ENCODE measurements at places on chromosomes 2 and 18.

DNA sequence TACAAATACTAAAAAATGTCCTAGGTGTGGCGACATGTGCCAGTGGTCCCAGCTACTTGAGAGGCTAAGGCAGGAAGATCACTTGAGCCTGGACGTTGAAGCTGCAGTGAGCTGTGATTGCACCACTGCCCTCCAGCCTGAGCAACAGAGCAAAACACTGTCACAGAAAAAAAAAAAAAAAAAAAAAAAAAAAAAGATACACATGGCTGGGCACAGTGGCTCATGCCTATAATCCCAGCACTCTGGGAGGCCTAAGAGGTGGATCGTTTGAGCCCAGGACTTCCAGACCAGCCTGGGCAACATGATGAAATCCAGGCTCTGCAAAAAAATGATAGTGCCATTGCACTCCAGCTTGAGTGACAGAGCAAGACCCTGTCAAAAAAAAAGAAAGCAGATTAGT, 13.7 kb downstream of the KANSL1L start:
- no peak for DNase-seq

GRCh38 chr18:4399929-4400328, 55.2 kb downstream of the DLGAP1 start:
- no peak for DNase-seq

DNA sequence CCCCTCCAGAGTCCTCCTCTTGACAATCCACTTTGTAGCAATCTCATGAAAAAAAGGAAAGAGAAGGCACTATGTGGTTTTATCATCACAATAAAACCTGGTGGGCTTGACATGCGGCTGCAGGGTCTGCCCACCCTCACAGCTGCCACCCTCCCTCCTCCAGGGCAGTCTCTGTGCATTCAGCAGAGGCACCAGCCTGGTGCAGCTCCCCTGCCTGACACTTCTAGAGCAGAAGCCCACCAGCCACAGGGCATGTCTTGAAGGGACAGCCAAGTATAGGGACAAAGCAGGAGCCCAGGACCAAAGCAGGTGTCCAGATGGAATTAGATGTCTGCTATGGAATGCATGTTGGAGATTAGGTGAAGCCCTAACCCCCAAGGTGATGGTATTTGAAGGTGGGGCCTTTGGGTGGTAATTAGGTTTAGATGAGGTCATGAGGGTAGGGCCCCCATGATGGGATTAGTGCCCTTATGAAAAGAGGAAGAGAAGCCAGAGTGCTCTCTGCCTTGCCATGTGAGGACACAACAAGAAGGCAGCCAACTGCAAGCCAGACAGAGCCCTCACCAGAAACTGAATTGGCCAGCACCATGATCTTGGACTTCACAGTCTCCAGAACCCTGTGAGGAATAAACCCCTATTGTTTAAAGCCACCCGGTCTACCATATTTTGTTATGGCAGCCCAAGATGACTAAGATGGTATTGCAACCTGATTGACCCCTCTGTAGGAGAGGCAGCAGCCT, 86.9 kb downstream of the MCFD2 start:
- DNase-seq, result no peak

DNA sequence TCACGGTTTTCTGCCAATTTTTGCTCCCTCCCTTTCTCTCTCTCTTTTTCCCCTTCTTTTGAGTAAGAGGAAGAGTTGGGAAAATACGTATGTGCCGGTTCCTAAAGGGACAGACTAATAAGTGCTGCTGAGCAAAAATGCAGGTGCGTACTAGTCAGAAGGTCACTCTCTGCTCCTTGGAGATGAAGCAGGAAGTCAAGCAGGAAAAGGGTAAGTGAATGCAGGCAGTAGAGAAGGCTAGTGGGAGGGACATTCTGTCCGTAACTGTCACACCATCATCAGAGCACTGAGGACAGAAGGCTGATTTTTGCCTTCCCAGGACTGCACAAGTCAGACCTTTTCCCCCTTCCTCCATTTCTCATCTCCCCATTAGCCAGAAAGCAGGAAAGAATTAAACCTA, 105.7 kb downstream of the CDH2 start:
- no peak for DNase-seq

DNA sequence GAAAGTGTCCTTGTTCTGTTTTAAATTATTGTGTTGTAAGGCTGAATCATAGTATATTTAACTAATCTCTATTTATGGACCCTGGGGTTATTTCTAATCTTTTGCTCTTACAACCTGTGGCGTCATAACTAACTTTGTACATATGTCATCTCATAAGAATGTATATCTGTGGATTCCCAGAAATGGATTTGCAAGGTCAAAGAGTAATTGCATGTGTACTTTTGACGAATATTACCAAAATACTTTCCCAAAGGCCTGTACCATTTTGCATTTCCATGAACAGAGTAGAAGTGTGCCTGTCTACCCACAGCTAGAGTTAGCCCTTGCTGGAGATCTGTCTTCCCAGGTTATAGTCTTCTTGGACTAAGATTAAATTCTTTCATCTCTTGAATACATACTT, 42.8 kb downstream of the SEMA4F start:
- DNase-seq, result no peak

DNA sequence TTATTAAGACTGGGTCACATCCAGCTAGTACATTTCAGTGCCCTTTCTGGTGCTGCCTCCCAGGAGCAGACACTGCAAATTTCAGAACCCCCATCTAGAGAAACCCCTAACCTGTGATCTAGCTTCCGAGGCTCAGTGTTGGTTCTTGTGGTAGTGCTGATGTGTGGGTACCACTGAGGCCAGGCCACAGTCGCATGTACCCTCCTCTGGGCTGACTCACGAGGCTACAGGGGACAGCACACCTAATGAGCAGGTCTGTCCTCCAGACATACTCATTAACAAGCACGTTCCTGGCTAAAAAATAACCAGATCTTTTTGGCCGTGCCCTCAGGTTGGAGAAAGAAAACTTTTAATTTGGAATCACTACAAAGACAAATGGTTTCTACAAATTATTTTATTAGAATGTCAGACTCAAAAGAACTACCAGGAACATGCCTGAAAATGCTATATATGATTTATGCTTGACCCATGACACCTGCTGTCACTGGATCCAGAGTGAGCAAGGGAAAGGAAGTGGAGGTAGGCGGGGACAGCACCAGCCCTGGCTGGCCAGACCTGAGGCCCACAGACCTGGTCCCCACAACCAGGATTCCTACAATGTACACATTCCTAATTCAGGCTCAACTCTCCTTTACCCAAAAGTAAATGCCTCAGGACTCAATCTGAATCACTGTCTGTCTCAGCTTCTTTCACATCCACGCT, 8.5 kb downstream of the CIAO1 start:
- no peak for DNase-seq

DNA sequence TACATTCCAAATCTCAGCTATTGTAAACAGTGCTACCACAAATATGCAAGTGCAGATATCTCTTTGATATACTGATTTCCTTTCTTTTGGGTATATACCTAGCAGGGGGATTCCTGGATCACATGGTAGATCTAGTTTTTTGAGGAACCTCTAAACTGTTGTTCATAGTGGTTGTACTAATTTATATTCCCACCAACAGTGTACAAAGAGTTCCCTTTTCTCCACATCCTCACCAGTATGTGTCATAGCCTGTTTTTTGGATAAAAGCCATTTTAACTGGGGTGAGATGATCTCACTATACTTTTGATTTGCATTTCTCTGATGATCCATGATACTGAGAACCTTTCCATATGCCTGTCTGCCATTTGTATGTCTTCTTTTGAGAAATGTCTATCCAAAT, 6.3 kb upstream of the CCNT2 start:
- no peak for DNase-seq

DNA sequence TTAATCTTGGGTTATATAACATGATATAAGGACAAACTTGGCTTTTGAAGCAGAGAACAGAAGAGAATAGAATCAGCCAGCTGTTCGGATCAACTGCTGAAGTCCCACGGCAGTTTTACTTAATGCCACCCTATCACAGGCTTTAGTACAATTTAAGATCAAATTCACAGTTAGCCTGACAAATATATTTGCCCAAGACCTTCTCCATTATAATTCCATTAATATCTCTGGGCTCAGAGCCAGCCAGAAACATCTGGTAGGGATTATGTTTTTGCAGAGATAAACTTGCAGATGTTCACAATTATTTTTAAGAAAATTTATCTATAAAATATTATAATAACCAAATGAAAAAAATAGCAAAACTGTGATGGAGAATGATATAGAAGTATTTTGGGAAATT, 381.4 kb downstream of the RAD51AP2 start:
- DNase-seq, result no peak

DNA sequence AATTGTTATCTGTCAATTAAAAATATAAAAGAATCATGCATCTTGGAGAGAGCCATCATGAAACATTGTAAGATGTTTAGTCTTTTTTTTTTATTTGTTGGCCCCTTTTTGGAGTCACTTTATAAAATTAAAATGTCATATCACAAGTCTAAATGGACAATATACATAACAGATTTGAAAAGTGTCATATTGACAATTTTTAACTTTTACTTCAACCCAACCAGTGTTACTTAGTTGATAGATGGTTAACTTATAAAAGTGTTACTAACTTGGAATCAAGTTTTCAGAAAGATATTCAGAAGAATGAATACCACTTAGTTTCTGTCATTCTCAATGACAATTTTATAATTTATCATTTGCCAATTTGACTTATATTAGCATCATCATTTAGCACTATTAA, 218.3 kb downstream of the OTX1 start:
- DNase-seq, result no peak

GRCh38 chr2:170152421-170152820, 25.5 kb upstream of the MYO3B start:
- DNase-seq, result no peak

DNA sequence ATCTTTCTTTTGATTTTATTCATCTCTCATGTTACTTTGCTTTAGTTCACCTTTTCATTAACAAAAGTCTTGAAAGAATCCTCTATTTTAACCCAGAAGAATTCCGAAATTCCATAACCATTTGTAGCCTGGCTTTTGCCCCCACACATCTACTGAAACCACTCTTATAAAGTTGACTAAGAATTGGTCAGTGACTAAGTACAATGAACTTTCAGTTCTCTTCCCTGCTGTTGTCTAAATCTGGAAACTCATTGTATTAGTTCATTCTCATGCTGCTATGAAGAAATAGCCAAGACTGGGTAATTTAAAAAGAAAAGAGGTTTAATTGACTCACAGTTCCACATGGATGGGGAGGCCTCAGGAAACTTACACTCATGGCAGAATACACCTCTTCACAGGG, 49.9 kb upstream of the PNPT1 start:
- DNase-seq, result no peak

- DNase-seq, result no peak
Observed at GRCh38 chr18:76260941-76261472, 234.0 kb downstream of the ZNF516 start.

- DNase-seq, result no peak
Observed at GRCh38 chr2:166163775-166164174, 36.0 kb upstream of the SCN1A start.

DNA sequence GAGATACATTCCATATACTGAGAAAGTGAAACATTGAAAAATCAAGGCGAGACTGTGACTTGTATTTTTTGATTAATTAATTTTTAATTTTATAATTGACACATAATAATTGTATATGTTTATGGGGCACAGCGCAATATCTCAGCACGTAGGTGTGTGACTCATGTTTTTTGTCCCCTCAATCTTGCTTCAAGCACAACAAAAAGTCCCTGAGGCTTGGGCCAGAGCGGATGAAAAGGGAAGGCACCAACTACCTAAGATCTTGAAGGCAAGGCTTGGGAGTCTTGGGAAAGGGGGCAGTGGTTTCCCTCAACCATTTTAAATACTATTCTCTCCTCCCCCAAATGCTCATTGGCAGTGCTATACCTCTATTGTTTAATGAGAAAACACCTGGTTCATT, 9.9 kb downstream of the SGPP2 start:
- no peak for DNase-seq

DNA sequence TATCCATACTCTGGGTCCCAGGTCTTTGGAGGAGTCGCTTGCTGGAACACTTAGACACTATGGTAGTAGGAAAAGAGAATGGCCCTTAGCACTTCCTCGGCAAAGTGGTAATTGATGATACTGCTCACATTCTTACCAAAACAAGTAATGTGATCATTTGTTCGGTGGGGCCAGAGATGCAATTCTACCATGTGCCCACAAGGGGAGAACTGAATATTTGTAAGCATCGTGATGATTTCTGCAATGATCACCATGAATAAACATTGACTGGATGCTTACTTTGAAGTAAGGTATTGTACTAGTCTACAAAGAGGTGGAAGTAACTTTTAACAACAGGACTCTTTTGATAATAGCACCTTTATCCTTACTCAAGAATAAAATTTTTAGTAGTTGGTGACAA, 109.7 kb downstream of the CD8B2 start:
- no peak for DNase-seq

- DNase-seq, result no peak
Observed at GRCh38 chr2:75844651-75845050, 133.9 kb upstream of the GCFC2 start.

DNA sequence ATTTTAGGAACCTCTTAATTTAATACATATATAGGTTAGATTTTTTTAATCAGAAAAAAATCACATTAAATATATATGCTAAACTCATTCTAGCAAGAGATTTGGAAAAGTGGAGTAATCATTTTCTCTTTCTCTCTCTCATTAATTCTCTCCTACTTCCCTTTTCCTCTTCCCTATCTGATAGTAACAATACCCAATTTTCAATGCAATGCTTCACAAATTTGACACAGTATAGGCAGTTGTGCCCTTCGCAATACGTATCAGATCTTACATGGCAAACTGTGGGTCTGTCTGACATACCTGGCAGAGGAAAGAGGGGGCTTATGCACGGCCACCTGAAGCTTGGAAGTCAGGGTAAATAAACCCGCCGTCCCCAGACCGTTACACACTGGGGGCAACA, 444.3 kb downstream of the NBAS start:
- no peak for DNase-seq

- no peak for DNase-seq
Observed at GRCh38 chr18:49725809-49726674, 87.3 kb downstream of the ACAA2 start.

DNA sequence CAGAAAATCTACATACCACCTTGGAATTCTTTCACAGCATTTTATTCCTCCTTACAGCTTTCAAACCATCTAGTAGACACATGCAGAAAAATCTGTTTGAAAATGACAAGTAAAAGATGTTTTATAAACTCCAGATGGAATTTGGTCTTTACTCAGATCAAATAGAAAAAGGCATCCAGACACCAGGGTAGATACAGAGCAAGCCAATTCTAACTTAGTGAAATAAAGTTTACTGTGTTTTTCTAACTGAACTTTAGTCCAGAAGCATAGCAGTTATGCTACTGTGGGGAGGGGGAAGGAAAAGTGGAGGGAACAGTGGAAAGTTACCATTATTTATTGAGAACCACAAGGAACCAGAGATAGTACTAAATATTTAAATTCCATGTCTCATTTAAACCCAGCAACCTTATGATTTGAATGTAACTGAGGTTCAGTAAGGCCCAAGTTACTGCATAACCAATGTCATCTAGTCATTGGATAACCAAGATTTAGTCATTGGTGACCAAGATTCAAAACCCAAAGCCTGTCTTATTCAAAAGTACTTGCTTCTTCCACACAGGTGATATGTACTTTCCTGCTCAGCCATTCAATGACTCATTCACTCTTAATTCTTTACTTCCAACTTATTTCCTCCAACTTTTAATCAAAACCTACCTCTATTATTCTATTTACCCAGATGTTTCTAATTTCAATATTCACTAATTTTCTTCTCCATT, 57.7 kb downstream of the RAD51AP2 start:
- no peak for DNase-seq

- DNase-seq, result no peak
Observed at GRCh38 chr2:127679680-127680361, 4.5 kb upstream of the LIMS2 start.
